ENCODE measurements at places on chromosomes 2 and 18.

GRCh38 chr2:226581661-226582060 lies 218.0 kb downstream of the IRS1 start:
- no peak for DNase-seq

GRCh38 chr2:71936076-71937030 lies 211.3 kb downstream of the CYP26B1 start:
- no peak for DNase-seq

- no peak for DNase-seq
These were observed 623.3 kb upstream of the LRRTM4 start for GRCh38 chr2:78145395-78145996.

GRCh38 chr2:197079832-197080555 lies 153.5 kb upstream of the PGAP1 start:
- DNase-seq = no peak

DNA sequence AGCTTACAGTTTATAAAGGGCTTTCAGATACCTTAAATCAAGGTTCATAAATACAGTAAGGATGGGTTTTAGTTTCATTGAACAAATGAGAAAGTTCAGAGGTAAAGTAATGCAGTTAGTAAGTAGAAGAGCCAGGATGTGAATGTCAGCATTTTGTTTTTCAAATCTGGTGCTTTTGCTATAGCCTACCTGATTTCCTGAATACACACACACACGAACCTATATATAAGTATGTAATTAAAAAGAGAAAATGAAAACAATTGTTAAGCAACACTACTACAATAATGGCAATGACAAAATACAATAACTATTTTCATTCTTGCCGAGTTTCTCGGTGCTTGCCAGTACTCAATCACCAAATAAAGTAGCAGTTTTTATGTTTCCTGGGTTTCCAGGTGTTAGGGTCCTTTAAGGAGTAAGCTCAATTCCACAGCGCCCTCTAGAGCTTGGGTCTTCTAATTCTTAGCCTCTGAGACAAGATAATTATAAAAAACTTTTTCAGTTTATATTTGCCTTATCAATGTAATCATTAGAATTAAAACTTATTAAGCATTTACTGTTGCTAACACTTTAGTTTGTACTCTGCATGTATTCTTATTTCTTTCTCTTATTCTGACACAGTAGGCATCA lies 512.9 kb upstream of the ACVR2A start:
- DNase-seq = no peak

DNA sequence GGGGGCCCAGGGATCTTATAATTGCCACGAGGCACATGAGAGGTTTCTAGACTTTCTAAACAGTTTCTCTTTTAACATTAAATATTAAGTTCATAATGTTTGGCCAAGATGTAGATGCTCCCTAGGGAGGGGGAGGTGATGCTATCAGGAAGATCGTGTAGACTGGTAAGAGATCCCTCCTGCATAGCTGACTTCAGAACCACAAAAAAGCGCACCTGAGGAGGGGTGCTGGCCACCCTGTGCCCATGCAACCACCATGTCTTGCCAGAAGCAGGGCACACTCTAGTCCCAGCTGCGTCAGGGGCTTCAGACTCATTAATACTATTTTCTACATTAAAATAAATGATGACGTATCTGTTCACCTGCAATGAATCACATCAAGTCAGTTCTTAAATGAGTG lies 103.4 kb upstream of the SLC35G4 start:
- no peak for DNase-seq

GRCh38 chr2:89833116-89833779 lies 1141.8 kb downstream of the RPIA start:
- DNase-seq = no peak

DNA sequence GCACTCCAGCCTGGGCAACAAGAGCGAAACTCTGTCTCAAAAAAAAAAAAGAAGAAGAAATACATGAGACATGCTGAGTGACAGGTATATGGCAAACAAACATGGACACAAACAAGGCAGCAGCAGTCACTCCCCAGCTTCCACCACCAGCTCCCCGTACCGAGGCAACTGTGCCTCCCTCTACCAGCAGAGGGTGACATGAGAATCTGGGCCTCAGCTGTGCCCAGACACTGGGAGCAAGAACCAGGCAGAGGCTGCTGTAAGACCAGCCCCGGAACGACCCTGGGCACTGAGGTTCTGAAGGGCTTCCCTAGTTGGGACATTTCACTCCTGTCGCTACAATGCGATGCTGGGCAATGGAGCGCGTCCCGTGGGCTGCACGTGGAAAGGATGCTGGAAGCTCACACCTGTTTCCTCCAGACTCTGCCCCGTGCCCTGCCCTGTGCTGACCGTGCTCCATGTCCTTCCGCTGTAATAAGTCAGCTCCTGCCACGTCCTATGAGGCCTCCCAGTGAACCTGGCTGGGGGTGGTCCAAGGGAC lies 37.1 kb downstream of the BOK start:
- DNase-seq = no peak

DNA sequence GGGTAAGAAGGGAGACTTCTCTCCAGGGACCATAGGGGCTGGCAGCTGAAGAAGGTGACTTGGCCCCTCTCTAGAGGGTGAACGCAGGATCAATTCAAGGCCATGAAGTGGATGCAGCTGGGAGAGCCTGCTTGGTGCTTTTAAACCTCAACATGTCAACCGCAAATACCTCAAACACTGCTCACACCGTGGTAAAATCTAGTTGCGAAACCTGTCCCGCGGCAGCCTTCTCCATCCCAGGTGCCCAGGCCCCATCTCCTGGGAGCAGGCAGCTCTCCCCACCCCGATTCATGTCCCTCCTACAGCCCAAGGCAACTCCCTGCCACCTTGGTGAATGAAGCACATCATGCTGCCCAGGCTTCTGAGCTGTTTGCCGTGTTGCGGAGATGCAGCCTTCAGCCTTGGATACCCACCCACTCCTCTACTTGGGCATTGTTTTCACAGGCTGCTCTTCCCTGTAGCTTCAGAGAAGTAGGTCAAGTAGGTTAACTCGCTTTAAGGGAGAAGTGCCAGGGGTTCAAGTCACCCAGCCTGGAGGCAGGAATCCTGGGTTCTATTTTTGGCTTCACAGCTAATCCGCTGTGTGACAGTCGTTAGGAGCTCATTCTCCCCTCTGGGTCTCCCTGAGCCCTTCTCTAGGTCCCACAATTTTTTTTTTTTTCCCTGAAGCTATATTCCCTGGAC lies 6.2 kb upstream of the EFR3B start:
- DNase-seq = no peak

- no peak for DNase-seq
These were observed 13.1 kb upstream of the GULP1 start for GRCh38 chr2:188278388-188279092.

DNA sequence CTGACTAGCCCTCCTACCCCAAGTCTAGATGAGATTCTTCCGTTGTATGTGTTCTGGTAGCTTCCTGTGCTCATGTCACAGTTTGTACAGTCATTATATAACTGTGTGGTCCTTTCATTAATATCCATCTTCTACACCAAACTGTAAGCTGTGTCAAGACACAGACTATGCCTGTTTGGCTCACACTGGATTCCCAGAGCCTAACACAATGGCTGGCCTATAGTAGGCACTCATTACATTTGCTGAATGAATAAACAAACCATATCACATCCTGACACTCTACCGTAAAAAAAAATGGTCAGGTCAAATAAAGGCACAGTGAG lies 72.6 kb downstream of the ANKRD44 start:
- DNase-seq = no peak

- no peak for DNase-seq
These were observed 44.4 kb downstream of the TFPI start for GRCh38 chr2:187509667-187510417.

DNA sequence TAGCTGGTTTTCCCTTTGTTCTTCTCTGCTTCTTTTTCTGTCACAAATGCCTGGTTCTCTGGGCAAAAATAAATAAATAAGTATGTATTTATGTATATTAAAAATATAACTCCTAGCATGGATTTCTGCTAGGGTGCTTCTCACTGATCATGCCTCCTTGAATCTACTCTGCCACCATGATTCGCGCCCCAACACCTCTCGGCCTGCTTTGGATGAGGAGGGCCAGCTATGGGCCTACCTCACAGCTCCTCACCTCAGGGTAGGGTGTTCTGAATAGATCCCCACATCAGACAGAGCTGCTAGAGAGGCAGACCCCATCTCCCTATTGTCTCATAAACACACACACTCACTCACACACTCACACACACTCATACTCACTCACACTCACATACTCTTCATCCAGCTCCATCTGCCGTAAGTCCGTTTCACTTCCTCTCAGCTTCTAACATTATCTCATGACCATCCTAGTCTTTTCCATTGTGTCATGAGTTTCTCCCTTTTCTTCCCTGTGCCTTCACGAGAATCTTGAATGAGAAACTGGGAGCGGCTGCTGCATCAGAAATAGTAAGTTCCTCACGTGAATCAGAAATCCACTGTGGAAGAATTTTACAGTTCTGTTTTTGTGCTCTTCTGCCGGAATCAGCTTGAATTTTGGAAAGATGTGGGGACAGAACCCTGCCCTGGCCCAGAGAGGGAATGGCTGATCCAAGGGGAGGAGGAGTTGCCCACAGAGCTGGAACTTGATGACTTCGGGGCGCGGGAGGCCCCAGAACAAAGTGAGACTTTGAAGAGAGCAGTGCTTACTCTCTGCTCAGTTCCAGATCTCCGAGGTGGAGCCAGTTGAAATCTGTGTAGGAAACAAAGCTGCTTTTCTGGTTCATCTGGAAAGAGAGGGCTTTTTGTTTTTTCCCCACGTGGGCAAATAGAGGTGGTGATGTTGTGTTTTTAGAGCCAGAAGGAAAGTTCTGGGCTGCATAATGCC lies 20.9 kb downstream of the ANXA4 start:
- DNase-seq = peak; percentile 43

DNA sequence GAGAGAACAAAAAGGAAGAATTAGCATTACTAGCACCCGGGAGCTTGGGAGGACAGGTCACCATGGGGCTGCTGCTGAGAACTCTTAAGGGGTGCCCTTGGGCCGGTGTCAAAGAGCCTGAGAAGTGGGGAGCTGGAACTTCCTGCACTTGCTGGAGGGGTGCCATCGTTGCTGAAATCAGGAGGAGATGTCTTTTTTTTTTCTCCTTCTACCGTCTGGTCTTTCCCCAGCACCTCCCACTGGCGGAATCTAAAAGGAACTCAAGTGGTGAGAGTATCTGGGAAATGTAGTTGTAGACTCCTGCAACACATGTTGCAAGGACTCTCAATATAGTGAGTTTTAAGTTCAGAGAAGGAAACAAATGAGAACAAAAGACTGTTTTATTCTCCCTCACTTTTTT lies 6.1 kb upstream of the AMMECR1L start:
- DNase-seq = peak; percentile 4

DNA sequence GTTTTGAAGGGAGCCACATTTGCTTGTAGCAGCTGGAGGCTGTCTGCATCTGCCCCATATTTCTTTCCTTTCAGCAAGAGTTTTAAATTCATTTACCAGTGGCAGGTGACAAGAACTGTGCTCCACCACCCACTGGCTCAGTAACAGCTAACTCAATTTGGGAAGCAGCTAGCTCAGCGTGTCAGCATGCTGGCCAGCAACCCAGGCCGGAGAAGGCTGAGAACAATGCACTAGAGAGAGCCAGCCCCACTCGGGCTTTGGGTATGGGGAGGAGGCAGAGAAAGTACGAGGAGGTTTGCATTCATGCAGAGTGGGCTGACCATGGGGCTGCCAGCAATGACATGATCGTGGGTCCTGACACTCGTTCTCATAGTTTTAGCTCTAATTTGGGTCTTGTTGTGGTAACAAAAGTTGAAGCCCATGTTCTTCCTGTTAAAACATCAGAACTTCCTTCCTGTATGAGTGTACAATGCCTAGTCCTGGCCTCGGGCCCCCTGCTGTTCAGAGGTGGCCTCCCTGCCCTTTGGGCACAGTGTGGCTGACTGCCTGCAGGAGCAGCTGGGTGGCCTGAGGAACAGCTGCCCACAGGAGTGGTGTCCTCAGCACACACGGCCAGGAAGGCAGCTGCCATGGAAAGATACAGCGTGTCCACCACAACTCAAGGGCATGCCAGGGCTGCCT lies 23.0 kb downstream of the CDC42EP3 start:
- peak; percentile 35 for DNase-seq

- no peak for DNase-seq
These were observed 143.9 kb downstream of the ESCO1 start for GRCh38 chr18:21456428-21457178.

- no peak for DNase-seq
These were observed 54.3 kb upstream of the TSPYL6 start for GRCh38 chr2:54310311-54310710.

DNA sequence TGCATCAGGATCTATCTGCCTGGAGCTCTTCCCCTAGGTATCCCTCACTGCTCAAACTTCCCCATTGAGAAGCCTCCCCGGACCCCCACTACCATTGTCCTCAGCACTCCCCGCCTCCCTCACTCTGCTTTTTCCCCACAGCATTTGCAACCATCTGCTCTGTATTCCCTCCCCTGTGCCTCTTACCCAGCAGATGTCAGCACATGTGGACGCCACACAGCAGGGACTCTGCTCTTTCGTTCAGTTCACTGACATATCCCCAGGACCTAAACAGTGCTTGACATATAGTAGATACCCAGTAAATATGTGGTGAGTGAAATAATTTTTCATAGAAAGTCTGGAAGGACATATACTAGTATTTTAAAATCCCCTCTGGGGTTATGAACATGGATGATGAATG lies 101.1 kb downstream of the TMEM247 start:
- no peak for DNase-seq

GRCh38 chr2:156003780-156004179 lies 328.7 kb downstream of the NR4A2 start:
- DNase-seq = no peak

DNA sequence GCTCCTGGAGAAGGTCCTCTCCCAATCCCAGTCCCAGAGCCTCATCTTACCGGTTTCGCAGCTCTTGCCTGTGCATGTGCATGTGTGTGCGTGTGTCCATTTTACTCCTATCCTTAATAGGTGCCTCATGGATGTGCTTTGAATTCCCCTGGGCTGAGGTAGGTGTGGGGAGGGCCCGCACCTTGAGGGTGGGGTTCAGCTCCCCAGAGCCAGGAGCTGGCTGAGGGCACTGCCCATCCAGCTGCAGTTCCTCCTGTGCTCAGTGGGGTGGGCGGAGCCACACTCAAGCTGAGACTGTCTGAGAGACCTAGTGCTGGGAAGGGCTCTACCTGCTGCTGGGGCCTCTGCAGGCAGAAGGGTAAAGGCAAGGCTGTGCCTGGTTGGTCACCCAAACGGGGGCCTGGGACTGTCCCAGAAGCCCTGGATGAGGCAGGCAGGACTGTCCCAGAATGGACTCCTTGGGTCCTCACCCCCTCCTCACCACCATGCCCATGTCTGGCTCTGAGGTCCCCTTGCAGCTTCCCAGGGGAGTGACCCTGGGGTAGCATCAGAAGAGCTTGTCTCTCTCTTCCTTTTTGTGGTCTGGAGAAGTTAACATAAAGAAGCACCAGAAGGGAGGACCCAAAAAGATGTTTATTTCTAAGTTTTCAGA lies 8.9 kb downstream of the GDF7 start:
- DNase-seq = no peak

DNA sequence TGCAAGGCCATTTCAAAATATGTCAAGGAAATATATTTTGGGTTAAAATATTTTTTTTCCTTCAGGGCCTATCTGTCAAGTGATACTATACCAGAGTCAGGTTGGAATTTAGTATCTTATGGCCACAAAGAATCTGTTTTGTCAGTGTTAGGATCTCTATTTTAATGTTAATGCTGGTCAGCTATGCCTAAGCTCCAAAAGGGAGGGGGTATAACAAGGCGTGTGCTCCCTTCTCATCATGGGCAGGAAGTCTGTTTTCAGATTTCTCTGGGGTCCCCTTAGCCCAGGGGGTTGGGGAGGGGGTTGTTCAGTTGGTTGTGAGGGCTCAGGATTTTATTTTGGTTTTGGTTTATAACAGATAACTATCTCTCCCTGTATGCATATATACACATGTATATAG lies 126.4 kb downstream of the TMEM163 start:
- DNase-seq = no peak

GRCh38 chr2:138476186-138476585 lies 25.4 kb upstream of the SPOPL start:
- DNase-seq = no peak

Measured in muscle of arm (tissue), 14 donors.